ENCODE measurements at places on chromosomes 2 and 18.

DNA sequence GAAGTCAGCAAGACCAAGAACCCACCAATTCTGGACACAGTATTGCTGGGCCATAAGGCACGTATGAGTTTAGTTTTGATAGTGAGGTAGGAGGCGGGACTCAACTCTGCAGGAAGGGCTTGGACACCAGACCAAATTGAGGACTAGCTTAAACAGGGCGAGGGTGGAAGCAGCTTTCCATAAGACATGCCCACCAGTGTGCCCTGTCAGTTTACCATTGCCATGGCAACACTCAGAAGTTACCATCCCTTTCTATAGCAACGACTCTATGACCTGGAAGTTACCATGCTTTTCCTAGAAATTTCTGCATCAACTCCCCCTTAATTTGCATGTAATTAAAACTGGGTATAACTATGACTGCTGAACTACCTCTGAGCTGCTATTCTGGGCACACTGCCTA is 2.8 kb downstream of the M1AP start:
- no peak for DNase-seq

DNA sequence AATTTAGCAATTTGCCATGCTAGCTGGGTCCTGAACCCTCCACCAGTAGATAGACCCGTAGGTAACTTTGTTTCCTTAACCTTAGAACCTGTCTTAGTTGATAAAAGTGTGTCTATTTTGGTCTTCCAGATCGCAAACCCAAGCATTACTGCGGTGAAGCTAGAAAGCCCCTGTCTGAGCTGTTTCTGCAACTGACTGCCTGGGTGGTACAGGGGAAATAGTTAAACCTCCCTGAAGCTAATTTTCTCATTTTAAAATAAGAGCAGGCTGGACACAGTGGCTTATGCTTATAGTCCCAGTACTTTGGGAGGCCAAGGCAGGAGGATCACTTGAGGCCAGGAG is 101.7 kb upstream of the MSH2 start:
- no peak for DNase-seq

DNA sequence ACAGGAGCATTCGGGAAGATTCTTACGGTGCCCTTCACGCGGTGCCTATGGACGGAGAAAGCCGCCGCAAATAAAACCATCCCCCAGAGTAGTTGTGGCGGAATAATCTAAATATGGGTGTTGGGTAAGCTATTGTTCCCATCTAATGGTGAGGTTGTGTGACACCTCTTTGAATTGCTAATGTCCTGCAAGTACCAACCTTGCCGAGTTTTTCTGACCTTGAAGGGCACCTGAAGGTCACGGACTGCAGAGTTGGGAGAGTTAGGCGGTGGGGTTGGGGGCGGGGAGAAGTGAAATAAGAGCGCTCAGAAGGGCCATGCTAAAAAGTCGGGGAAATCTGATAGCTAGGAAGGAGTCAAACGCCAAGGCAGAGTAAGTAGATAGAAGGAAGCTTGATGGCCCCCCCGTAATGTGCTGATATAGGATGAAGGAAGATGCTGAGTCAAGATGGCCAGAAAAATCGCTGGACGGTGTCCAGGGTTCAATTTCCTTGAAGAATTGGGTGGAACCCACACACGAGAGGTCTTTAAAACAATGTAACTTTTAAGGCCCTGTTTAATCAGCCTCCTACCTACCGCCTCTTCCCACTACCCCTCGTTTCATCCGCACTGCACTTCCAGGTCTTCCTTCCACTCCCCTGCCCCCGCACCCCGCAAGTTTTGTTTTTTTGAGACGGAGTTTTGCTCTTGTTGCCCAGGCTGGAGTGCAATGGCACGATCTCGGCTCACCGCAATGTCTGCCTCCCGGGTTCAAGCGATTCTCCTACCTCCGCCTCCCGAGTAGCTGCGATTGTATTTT is 600 bp downstream of the KATNAL2 start:
- DNase-seq, result peak; percentile 31

- no peak for DNase-seq
Measured at GRCh38 chr18:23881778-23882177, 132.8 kb upstream of the TTC39C start.

DNA sequence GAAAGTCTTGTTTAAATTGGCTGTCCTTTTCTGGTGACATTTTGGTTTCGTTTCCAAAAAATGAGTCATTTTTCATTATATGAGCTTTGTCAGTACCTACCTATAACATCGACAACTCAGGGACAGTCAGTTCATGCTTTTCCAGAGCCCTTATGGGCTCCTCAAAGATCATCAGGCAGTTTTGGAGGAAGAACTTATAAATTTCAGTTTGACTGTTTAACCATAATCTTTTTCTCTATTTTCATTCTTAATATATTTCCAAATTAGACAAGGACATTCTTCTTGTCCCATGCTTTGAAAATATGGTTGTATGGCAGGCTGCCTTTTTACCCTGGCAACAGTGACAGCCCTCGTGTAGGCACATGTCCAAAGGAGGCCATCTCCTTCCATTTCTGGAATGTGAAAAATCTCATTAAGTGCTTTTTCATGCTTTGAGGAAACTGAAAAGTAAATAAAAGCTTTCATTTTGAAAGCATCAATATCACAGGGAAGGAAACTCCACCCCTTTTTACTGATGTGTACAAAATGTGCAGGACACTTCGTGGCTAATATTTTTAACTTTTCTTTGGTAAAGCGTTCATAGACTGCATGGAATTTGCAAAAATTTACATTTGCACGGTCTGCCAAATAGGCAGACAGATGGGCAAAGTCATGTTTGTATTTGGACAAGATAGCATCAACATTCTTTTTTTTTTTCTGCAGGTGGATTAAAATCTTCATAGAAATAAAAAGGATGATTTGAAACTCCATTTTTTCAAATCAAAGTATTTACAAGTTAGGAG is 7.2 kb upstream of the PROC start:
- DNase-seq, result no peak

- DNase-seq, result no peak
Measured at GRCh38 chr2:62287899-62288880, 92.3 kb downstream of the B3GNT2 start.

GRCh38 chr2:167869200-167869599 is 378.2 kb downstream of the STK39 start:
- no peak for DNase-seq

GRCh38 chr2:231785822-231786176 is 446 bp upstream of the COPS7B start:
- no peak for DNase-seq

- DNase-seq, result no peak
Measured at GRCh38 chr18:12420821-12421421, 13.2 kb downstream of the PRELID3A start.

DNA sequence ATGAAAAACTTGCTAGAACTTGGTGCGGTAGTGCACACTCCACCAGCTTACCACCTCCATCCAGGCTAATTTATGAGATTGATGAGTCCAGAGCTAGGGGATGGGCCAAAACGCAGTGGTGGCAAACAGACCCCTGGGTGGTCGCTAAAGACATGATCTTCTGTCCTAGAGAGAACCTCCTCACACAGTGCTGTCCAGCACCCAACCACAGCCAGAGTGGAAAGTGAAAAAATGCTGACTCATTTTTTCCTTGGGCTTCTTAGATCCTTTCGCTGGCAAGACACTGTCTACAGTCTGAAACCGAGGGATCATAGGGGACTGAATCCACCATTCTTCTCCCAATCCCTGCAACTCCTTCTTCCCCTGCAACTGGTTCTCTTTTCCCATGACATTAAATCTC is 4.1 kb downstream of the ANTXR1 start:
- DNase-seq, result no peak

DNA sequence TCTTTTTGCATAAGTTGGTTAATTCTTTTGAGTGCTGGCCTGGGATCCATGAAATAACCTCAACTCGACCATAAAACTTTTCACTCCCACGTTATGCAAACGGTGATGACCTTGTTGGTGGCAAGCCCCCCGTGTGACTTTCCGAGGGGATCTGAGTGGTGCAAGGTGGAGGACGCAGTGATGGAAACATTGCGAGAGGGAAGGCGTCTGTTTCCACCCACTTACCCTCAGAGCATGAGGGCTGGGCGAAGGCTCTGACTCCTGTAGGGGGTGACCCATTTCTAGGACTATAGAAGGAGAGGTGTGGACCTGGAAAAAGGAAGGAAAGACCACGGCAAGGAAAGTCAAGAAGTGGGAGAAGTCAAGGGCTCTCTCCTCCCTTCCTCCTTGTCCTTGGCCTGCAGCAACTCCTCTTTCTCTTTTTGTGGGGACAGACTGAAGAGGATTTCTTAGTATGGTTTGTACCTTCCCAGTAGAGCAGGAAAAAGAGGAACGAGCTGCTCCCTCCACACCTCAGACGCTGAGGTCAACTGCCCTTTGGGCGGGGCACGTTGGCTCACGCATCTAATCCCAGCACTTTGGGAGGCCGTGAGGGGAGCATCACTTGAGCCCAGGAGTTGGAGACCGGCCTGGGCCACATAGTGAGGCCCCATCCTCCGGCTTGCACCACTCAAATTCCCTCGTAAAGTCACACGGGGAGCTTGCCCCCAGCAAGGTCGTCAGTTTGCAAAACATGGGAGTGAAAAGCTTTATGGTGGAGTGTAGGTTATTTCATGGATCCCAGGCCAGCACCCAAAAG is 15.5 kb upstream of the CD8A start:
- DNase-seq, result no peak

- no peak for DNase-seq
Measured at GRCh38 chr18:32891130-32891529, 118.3 kb upstream of the KLHL14 start.

DNA sequence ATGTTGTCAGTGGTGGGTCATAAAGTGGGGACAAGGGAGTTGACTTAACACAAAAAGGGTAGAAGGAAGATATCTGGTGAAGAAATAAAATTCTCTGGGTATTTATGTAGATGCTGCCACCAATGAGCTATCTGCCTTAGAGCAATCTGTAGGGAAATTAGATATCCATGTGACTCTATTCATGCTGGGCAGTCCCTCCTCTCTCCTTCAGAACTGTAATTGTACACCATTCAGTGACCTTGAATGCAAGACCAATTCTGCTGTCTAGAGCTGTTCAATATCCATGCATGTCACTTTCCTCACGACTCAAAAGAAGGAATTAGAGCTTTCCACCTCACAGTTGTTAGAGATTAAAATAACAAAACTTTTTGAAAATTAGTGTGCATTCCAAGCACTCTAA is 28.6 kb upstream of the TDRD15 start:
- DNase-seq, result no peak

DNA sequence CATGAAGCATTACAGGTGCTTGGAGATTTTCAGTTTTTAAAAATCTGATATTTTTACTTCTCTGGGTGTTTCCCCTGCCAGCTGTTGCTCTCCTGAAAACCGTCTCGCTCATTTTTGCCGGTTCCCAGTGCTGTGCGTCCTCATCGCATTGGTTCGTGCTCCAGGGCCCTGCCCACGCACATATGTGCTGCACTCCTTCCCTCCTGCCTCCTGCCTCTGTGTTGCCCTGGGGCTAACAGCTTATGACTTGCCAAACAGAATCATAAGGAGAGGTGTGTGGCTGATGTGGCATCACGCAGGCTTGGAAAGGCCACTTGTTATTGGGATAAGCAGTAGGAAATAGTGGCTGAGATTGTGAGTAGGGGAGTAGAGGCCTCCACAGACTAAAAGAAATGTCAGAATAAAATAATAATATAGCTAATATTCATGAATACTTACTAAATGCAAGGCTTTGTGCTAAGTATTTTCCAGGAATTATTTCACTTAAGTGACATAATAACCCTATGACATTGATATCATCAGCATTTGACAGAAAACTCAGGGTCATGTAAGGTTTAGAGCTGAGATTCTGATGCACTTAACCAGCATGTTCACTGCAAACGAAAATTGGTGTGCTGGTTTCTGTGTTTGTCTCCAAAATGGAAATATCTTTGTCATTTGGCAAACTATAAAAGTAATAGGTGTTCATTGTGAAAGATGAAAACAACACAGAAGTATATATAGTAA is 53.5 kb downstream of the SLC4A1AP start:
- DNase-seq, result no peak

GRCh38 chr2:19839438-19839837 is 62.3 kb downstream of the TTC32 start:
- no peak for DNase-seq

DNA sequence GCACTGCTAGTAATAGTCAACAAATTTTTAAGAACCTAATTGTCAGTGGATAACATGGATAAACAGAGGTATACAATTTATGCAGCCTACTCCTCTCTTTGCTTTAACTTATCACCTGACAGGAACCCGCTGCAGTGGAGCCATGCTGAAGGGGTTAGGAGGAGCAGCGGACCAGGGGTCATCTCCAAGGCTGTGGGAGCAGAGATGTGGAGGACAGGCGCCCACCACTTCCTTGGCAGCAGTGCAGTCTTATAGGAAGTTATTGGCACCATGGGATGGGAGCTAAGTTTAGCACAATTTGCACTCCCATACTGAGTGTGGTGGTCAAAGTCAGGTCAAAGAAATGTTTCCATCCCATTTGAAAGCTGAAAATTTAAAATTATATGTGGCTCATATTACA is 35.6 kb downstream of the HDLBP start:
- DNase-seq, result no peak

- no peak for DNase-seq
Measured at GRCh38 chr2:65317841-65318240, 90.2 kb downstream of the ACTR2 start.

GRCh38 chr18:2223449-2223848 is 347.9 kb downstream of the METTL4 start:
- no peak for DNase-seq

DNA sequence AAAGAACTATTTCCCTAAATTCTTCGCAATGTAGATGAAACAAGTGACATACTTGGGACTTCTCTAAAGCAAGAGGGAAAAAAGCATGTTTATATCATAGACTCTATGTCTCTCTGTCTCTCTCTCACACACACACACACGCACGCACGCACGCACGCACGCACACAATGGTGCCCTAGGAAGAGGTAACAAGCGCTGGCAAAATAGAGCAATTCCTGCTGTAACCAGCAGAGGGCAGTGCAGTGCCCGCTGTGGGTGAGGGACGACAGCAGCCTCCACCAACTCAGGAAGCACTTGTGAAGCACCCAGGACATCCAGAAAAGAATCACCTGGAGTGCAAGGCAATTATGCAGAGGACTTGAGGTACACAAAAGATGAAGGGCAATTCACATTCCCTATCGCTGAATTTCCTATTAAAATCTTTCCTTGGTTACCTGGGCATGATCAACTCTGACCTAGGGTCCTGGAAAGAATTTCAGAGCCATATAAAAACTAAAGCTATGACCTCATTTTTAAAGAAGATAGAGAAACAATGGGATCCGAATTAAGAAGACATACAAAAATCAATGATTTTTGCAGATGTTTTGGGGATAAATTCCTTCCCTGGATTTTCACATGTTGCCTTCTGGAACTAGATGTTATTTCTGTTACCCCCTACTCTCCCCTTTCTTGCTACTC is 166.4 kb downstream of the PDE11A start:
- DNase-seq, result peak; percentile 74

DNA sequence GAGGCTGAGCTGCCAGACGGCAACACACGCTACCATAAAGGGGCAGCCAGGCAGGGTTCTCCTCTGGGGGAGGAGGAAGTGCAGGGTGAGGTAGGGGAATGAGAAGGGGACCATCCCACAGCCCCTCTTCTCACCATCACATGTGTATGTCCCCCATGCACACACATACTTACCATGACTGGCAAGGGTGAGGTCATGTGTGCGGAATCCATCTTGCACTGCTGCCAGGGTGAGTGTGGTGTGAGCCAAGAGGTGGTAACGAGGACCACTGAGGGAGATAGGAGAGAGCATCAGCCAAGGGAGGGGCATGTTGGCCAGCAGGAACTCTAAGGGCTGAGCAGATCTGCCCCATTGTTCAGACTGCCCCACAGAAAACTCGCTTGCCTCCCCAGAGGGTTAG is 7.1 kb downstream of the WDR54 start:
- DNase-seq, result no peak
